ENCODE measurements at places on chromosomes 6 and 20.

DNA sequence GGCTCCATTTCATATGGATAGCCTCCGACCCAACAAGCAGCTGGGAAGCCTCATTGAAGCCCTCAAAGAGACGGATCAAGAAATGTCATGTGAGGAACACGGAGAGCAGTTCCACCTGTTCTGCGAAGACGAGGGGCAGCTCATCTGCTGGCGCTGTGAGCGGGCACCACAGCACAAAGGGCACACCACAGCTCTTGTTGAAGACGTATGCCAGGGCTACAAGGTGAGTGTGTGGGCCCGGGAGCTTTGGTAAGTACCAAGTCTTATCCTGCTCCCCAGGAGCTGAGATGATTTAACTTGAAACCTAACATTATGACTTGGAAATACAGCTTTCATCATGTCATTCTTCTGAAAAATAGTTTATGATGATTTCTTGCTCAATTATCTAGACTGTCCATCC is 4.1 kb downstream of the TRIM38 start:
- no peak for DNase-seq

DNA sequence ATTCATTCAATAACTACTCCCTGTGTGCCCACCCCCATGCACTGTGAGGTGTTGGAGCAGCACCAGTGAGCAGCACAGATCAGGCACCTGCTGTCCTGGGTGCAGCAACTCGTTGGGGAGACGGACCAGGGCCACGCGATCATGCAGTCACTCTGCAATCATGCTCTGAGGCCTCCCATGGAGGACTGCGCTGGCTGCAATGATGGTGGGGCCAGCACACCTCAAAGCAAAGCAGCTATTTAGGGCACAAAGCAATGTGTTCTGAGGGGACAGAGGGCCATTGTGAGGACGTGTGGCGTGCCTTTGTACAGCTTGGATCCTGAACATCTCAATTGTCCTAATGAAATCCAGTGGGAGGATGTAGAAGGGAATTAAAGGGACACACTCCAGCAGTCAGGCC is 41.0 kb upstream of the MPC1 start:
- DNase-seq = no peak

DNA sequence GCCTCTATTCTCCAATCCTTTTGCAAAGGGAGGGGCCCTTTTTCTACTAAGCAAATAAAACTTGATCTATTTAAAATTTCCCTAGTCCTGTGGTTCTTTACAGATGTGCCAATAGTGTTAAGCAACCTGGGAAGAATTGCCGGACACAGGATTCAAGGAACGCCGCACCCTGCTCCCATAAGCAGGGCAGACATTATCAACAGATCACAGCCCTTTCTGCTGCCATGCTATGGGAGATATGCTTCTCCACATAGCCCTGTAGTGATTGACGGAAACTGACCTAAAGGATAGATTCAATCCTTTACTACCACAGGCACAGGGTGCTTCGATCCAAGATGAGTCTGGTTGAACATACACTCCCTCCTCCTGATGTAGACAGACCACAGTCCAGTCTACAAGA is 118.4 kb upstream of the TRAF3IP2 start:
- DNase-seq = no peak

DNA sequence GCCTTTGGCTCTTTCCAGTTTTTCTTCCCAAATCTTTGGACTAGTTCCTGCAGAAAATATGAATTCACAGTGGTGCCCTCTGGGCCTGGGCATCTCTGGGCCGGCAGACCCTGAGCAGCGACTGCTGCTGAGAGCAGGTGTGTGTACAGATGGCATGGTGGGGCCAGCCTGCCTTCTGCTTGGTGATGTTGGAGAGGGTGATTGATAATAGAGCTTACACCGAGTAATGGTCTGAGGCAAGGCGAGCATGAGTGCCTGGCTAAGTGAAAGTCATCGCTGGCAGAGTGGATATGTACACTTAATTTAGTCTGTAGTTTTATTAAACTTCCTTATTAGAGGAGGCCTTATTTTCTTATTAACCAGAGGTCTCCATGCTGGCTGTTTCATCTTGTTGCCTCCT is 156.9 kb downstream of the CDKAL1 start:
- DNase-seq = no peak

GRCh38 chr6:93624408-93624807 is 205.0 kb upstream of the EPHA7 start:
- DNase-seq = peak; percentile 18

DNA sequence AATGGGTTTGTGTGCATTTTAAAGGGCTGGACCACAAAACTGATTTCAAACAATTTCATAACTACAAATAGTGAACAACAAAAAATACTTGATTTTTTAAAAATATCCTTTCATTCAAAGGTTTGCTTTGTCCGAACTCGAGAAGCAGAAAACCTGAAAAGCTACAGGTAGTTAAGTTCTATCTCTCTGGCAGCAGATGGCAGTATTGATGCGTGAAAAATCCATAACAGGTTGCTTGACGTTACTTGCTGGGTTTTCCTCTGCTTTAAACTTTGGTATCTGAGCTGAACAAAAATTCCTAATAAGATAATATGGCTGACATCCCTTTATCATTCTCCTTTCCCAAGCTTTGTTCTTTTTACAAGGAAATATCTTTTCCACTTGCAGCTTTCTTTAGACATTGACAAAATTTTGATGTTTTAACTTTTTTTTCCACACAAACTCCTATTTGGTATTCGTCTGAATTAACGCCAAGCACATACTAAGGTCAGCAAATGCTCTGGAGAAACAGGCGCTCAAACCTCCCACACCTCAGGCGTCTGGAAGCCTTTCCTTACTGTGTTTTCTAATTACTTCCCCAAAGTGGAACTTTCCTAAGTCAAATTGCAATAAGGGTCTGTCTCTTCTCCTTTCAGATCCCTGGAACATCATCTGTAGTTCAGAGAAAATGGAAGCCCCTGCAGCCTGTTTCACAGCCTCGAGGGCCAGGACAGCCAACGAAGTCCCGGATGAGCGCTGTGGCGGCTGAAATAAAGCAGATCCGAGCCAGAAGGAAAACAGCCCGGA is 50.3 kb upstream of the GFRAL start:
- peak; percentile 50 for DNase-seq

GRCh38 chr6:77038807-77039206 is 424.5 kb downstream of the HTR1B start:
- DNase-seq = no peak

DNA sequence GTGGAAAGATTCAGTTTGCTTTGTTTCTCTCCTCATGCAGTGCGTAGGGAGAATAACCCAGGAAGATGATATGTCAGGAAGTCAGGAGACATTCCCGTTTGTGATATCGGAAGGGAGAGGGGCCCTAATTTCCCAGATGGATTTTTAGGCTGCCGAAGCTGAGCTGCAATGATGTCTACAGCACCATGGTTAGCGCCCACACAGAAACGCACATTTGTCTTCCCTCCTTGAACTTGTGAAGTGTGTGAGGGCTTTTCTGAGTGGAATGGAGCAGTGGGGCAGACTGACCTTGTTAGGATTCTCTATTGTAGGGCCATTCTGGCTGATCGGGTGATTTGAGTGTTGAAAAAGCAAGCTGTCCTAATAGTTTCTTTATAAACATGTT is 191.3 kb upstream of the ARG1 start:
- DNase-seq = no peak

DNA sequence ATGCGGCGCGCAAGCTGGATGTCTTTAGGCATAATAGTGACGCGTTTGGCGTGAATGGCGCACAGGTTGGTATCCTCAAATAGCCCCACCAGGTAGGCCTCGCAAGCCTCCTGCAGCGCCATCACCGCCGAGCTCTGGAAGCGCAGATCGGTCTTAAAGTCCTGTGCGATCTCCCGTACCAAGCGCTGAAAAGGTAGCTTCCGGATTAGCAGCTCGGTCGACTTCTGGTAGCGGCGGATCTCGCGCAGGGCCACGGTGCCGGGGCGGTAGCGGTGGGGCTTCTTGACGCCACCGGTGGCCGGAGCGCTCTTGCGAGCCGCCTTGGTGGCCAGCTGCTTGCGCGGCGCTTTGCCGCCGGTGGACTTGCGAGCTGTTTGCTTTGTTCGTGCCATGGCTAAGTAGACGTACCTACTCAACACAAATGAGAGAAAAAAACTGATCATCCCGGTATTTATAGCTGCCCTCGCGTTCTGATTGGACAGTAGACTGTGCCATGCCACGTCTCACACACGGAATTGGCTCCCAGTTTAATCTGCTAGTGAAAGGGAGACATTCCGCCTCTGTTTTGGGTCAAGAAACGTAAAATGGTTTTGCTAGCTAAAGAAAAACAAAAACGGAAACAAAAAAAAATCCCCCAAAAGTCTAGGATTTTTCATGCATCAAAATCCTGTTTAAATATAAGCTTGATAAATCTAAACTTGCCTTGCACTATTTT is 40.1 kb downstream of the OR2B2 start:
- peak; percentile 84 for DNase-seq

DNA sequence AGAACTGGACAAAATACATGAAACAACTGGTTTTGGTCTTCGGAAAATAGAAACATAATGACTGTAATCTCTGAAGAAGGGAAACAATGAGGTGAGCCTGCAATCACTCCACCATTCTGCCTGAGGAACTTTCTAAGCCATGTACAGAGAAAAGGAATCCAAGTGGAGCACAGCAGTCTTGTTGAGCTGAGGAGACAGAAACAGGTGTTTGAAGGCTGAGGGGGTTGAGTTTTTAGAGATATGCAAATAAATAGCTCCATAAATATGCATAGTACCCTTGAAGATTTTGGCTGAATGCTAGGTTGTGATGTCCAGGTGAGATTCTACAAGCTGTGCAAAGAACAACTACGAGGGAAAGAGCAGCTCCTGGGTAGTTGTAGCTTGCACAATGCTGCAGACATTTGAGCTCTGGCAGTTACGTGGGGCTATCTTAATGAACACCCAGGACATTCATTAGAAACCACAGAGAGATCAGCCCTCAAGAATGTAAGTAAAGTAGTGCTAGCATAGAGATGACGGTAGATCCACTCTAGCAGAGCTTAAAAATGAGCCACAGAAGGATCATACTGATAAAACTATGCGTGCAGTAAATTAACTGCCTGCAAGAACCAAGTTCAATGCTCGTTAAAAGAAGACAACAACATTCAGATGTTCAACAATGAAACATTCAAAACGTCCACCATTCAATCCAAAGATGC is 24.3 kb downstream of the TUBB2B start:
- DNase-seq = no peak

- no peak for DNase-seq
Observed at GRCh38 chr20:62726276-62726675, 17.6 kb downstream of the NTSR1 start.

GRCh38 chr20:25608774-25609173 is 15.0 kb downstream of the NANP start:
- DNase-seq = no peak

DNA sequence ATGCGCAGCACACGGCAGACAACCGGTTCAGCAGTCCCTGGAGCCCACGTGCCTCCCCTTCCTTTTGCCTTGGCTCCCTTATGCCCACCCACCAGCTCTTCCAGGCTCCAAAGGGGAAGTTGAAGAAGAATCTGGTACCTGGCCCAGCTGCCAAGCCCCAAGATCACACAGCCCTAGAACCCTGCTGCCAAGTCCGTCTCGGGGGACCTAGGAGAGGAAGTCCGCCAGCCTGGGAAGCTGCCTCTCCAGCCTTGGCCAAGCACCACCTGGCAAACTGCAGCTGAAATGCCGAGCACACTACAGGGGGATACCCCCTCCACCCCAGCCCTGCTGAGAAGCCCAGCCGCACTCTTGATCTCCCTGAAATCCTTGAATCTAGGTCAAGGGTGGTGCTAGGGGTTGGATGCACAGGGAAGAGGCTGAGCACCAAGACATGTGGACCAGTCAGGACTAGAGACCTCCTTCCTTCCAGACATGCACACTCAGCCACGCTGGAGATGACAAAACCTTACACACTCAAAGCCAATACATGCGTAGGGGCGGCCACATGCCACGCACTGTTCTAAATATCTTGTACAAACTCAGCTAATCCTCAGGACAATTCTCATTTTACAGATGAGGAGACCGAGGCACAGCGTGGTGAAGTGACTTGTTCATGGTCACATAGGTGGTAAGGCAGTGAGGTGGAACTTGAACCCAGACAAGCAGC is 124.1 kb downstream of the PREX1 start:
- no peak for DNase-seq

GRCh38 chr6:122264557-122264956 is 134.9 kb upstream of the HSF2 start:
- no peak for DNase-seq

GRCh38 chr6:162702446-162702845 is 25.1 kb downstream of the PRKN start:
- DNase-seq = no peak

GRCh38 chr6:34059136-34059731 is 86.7 kb downstream of the GRM4 start:
- no peak for DNase-seq
